NCI-H2227 treated with DMSO at 0.1 percent for 48 hours (cell line): ENCODE measurements at places on chromosomes 13 and 19.

DNA sequence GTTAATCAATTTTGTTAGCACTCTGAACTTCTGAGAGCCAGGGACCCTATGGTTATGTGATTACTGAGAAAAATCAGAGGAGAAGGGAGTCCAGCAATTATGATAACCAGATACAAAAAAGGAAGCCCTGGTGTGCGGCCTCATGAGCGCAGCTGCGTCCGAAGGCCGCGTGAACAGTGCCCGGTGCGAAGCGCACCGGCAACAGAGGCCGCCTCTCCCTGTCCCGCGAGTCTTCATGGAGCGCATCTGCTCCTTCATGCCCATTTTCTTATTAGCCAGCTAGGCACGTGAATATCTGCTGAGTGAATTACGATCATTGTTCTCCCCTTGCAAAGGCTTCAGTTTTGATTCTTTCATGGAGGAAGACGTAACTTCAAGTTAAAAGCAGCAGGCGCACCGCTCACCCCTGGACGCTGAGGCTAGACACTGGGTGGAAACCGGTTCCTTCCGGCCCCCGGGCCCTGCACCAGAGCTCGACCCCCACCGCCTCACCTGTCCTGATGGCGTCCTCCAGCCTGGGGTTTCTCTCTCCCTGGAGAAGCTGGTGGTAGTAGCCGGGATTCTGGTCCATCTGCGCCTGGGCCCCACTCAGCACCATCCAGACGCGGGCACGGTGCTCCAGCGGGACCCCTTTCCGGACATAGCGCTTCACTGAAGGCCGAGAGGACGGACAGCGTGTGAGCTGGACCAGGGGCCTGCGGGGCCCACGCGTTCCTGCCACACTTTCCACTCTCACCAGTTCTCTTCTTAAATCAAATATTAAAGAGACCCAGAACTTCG lies 8.9 kb downstream of the GRTP1 start:
- no peak for DNase-seq

DNA sequence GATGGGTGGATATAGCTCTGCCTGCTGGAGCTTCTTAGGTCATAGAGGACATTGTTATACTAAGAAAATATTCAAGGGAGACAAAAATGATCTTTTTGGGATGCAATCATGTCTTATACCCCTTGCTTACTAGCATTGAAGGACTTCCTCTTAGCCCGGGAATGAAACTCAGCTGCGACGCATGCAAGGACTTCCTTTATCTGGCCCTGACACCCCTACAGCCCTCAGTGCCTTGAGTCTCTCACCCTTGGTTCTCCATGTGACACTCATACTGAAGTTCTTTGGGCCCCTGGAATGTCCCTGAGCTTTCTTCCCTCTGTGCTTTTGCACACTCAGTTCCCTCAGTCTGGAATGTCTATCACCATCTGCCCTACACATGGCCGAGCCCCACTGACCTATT lies 72.5 kb upstream of the MTIF3 start:
- no peak for DNase-seq

GRCh38 chr13:40460116-40460515 lies 206.3 kb downstream of the FOXO1 start:
- no peak for DNase-seq

DNA sequence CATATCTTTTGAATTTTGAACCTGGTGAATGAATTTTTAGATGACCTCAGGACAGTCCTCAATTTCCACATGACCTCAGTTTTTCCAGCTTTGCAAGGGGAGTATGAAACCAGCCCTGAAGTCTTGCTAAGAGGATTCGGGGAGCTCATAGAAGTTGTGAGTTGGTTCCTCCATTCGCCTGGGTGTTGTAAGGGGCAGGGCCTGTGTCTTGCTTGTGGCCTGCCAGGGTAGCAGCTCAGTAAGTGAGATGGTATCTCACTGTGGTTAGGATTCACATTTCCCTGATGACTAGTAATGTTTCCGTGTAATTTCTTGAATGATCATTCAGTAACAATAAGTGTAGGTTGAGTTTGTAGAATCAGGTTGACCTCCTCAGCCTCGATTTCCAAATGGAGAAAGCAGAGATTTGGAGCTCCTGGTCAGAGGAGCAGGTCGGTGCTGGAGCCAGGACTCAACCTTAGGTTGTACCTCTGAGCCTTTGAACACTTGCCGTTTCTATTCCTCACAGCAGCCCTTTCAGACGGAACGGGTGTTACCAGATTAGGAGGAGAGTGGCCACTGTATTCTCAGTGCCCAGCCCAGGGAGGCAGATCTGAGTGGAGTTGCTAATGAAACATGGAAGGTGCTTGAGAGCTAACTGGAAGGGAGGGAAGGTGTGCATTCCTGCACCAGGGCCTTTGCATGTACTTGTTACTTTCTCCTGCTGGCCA lies 14.6 kb downstream of the NACC1 start:
- no peak for DNase-seq

GRCh38 chr13:49746111-49746510 lies 46.4 kb downstream of the KPNA3 start:
- no peak for DNase-seq

DNA sequence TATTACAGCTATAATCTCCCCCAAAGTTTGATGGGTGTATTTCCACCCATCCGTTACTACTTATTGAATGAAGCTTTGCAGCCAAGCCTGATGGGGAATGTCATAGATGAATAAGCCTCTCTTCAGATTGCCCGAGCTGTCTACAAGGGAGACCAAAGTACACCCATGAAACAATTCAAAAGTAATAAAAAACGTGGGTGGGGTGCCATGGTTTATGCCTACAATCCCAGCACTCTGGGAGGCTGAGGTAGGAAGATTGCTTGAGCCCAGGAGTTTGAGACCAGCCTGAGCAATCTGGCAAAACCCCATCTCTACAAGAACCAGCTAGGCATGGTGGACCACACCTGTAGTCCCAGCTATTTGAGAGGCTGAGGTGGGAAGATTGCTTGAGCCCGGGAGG lies 419.2 kb downstream of the FGF9 start:
- DNase-seq = no peak

DNA sequence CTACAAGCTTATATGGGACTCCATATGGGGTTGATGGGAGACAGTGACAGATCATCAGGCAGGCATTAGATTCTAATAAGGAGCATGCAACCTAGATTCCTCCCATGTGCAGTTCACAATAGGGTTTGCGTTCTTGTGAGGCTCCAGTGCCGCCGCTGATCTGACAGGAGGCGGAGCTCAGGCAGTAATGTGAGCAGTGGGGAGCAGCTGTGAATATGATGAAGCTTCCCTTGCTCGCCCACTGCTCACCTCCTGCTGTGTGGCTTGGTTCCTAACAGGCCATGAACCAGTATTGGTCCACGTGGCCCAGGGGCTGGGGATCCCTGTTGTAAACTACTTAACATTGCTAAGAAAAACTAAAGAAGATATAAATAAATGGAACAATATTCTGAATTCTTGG lies 378.4 kb downstream of the KCNRG start:
- peak; percentile 48 for DNase-seq

DNA sequence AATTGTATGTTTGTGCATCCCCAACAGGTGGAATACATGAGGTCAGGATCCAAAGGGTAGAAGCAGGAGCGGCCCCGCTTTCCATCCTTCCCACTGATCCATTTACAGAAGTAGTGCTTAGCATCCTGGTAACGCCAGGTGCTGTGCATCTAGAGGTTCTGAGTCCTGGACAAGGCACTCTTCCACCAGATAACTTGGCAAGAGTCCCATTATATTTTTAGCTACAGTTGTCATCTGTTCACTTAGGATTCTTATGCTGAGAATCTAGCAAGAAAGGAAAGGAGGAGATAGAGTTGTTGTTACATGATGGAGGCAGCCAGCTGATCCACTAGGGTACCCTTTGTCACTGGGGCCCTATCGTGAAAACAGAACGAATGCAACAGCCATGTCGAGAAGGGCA lies 389.5 kb upstream of the ZNF507 start:
- no peak for DNase-seq

DNA sequence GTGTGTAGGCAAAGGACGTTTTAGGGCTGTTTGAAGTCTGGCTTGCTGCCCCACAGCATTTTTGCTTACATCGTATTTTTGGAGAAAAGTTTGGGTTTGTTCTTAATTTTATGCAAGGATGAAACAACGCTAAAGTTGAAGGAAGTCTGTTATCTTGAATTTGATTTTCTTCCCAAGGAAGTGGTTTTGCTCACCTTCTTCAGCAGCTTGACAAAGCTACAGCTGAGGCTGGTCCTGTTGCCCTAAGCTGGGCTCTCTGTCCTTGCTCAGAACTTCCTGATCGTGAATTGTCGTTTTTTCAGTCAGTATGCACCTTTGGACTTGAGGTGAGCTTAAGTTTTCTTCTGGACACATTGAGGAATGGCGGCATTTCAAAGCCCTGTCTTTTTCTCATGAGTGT lies 62.1 kb upstream of the GSX1 start:
- no peak for DNase-seq

DNA sequence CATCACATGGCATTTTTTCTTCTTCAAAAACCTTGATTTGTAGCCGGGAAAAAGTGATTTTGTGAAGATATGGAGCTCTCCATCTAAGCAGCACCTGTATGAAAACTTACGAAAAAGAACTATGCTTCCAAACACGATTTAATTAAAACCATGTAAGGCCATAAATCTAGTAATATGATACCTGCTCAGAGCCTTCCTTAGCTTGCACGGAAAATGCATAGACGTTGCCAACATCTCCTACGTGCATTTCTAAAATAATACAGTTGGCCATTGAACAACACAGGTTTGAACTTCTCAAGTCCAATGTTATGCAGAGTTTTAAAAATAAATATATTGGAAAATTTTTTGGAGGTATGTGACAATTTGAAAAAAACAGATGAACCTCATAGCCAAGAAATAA lies 59.1 kb upstream of the RNF113B start:
- no peak for DNase-seq

DNA sequence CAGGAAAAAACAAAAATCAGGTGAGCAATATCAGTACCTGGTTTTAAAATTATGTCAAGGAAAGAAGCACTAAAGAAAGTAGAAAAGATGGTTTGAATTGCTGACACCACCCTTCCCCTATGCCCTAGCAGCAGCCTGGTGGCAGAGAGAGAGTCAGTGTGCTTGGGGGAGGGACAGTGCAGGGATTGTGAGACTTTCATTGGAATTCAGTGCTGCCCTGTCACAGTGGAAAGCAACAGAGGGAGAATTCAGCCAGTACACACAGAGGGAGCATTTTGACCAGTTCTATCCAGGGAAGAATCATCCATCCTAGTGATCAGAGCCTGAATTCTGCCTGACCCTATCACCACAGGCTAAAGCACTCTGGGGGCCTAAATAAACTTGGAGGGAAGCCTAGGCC lies 222.4 kb upstream of the PCDH17 start:
- DNase-seq = no peak

DNA sequence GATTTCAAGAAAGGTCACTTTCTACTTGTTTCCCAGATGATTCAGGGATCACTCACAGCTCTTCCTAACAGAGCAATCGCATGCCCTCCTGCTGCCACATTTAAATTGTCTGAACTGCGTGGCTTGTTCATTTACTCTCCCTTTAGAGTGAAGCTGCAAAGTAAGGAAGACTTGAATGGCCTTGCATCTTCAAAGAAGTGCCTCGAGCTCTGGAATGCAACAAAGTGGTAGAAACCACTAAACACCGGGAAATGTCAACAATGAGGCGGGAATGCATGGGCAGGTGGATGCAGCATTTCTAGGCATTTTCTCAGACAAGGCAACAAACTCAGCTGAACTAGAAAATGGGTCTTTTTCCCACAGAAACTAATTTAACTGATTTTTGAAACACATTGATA lies 10.3 kb upstream of the DACH1 start:
- no peak for DNase-seq

DNA sequence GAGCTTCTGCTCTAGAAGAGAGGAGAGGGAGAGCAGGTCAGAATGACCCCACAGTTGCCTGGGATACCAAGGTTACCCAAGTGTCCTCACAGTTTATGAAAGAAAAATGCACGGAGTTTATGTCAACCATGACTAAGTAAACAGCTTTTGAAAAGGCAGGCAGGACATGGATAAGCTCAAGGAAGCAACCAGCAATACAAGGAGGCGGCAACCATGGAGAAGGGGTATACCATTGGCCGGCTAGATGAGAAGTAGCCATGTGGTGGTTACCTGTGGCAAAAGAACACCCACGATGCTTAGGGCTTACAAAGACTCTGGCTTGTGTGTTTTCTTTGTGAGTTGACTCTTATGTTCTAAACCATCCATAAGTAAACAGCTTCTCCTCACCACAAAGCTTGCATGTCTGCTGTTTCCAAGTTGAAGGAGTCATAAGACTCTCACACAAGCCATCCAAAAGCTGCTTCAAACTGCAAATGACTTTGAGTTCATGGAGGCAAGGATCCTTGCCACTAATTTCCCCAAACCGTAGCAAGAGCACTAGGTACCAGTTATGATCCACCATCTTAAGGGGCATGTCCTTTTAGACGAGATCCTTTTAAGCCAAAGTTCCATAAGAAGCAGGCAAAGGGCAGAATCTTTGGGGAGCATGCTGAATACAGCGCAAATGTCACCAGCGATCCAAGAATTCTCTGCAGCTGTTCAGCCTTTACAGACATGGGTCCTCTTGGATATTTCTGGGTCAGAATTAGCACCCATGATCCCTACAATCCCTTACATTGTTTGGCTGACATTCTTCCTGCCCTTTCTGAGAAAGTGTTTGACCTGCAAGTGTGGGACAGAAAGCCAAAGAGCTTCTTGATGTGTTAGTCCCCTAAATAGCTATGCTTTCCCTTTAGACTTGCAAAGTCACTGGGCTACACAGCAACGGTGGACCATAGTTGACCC lies 74.8 kb upstream of the IPO5 start:
- DNase-seq = no peak

- no peak for DNase-seq
Observed at GRCh38 chr13:84843368-84843767, 955.9 kb downstream of the SLITRK6 start.

DNA sequence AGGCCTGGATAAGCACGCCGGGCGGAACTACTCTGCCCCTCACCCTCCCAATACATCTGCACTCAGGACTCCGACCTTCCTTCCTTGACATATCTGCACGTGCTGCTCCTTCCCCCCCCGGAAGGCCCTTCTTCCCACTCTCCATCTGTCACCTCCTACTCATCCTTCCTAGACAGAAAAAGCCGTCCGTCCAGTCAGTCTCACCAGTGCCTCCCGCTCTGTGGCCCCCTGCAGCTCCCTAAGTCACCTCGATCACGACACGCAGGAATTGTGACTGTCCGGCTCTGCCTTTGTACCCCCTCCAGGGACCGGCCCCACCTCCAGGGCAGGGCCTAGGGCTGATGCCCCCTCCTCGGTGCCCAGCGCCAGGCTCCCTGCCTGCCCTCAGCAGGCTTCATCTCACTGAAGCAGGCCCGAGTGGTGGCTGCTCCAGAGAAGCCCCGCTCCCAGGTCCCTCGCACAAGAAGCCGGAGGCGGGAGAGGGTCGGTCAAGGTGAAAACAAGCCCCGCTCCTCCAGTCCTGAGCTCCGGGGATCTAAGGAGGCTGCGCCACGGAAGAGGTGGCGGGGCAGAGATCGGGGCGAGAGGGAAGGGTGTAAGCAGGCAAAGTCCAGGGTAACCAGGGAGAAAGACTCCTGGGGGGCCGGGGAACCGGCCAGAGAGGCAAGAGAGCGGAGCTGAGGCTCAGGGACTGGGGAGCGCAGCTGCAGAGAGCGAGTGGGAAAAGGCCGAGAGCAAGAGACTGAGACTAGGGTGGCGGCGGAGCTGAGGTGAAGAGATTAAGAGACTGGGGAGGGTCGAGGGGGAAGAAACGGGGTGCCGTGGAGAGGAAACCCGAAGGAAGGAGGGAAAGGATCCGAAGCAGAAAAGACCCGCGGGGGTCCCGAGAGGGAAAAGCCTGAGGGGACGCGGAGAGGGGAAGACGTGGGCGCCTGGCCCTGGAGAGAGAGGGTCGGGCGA lies 1.1 kb downstream of the PPP6R1 start:
- peak; percentile 30 for DNase-seq
